ENCODE measurements at places on chromosomes 4 and X. TPM values are rescaled to one million over a fixed set of nuclear protein-coding genes. Genes with fewer than 3 reads are reported as not detected.

The GABRG1 gene
- not detected for total RNA-seq

- no peak for DNase-seq
Observed at GRCh38 chrX:57528670-57529255, 63.0 kb upstream of the ZXDB start.

DNA sequence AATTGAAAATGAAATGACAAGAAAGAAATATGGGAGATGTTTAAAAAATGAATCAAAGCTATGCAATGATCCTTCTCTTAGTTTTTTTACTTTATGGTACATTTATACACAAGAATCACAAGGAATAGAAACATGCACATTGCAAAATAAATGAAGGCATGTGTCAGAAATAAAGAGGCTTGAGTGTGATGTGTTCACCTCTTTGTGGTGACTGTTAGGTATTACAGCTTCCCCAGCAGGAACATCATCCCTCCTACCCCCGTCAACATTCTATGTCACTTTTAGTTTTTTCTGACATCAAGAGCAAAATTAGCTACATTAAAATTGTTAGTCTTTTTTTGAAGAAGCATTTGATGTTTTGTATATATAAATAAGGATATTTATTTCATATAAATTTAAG, 214.8 kb downstream of the SLC4A4 start:
- DNase-seq: no peak

DNA sequence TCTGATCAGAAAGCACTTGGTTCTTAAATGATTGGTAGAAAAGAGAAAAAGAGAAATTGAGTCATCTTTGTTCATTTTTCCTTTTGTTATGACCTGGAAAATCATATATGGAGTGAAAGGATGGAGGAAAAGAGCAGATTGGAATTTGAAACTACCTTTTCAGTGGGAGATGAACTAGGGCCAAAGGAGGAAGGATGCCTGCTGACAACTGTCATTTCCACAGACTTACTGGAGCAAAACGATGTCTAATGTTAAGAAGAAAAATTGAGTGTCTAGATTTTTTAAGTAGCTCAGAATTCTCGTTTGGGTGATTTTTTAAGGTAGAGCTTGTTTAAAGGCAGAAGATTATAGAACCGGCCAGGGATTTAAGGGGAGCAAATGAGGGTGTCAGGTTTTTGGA, 144.6 kb upstream of the KCNIP4 start:
- DNase-seq: no peak

Measured in right cardiac atrium (tissue), 5 donors.